ENCODE measurements at places on chromosomes 1 and 21.
A peak's percentile ranks its signal among the peaks of the same experiment; 100 is the strongest.

- no peak for DNase-seq
These were observed 17.9 kb upstream of the CENPF start for GRCh38 chr1:214584805-214585766.

- no peak for DNase-seq
These were observed 24.8 kb downstream of the DCAF8 start for GRCh38 chr1:160237558-160237957.

DNA sequence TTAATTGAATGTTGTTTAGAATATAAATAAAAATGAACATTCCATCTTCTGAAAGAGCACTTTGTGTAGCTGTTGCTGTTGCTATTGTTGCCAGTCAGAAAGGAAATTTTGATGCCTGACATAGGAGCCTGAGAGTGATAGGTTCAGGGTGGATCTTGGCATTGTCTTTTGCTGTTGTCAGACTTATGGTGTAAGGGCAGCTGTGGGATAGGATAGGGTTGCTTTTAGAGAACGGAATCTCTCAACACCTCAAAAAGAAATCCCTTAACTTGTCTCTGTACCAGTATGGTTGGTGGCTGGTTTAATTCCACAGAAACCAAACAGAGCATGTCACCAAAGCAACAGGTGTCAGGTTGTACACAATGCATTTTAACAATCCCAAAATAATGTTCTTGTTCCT lies 62.7 kb downstream of the ESRRG start:
- no peak for DNase-seq

- DNase-seq: no peak
These were observed 39.0 kb downstream of the SMYD2 start for GRCh38 chr1:214319938-214320337.

GRCh38 chr1:214364386-214364785 lies 83.4 kb downstream of the SMYD2 start:
- no peak for DNase-seq

DNA sequence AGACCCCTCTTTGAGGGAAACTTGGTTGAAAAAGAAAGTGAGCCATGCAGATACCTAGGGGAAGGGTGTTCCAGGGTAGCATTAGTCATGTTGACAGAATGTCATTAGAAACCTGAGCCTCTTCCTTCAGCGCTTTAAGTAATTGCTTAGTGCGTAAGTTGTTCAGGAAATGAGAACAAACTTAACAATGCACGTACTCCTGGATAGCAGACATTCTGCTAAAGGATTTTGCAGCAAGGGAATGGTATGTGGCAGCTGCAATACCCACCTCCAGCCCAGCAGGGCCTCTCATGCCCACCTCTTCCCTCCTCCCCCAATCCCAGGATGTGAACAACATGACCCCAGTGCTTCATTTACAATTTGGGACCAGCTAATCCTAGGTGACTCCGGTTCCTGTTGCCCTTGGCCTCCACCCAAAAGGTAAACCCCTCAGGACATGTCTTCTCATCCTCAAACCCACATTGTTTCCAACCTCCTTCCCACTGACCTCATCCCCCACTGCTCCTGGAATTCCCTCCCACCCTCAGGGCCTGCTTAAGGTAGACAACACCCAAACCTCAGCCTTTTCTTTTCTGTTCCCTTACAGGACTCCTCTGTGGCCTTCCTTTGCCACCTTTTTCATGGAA lies 98.0 kb upstream of the BCAR3 start:
- DNase-seq: no peak

- no peak for DNase-seq
These were observed 433.1 kb downstream of the CAMTA1 start for GRCh38 chr1:7218210-7218832.

DNA sequence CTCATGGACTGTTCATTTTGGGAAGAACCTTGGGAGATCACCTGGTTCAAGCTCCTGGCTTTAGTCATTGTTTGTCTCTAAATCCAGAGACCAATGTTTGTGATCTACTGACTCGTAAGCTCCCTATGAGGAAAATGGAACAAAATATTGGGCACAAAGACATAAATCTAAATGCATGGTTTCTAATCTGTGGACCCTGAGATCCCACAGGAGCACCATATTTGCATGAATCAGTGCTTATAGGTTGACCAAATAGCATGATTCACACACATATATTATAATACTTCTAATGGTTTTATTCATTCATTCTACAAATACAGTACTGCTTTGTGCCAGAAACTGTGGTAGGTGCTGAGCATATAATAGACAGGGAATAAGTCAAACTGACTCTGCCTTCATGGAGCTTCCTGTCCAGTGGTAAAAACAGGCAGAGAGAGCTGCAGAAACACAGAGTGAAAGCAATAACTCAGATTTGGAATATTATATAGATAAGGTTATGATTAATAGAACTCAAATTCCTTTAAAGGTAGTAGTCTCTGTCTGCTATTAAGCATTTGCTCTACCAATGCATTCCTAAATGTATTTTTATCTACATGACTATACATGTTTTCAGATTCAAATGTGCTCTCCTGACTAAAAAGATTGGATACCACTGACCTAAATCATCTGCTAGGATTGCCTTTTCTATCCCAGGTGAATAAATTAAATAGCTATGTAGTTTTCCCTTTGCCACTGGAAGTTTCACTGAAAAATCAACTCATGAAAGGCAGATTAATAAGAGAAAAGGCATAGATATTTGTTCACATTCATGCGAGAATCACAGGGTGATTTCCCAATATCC lies 198.6 kb upstream of the CAMK1G start:
- no peak for DNase-seq

GRCh38 chr1:172255223-172255560 lies 165.3 kb upstream of the C1orf105 start:
- DNase-seq: no peak

- DNase-seq: no peak
These were observed 2.7 kb downstream of the MAN1C1 start for GRCh38 chr1:25619101-25619890.

- DNase-seq: no peak
These were observed 116.3 kb downstream of the EPHB2 start for GRCh38 chr1:22826604-22827580.

- peak; percentile 80 for DNase-seq
These were observed 11.4 kb downstream of the FAM229A start for GRCh38 chr1:32350785-32351398.

DNA sequence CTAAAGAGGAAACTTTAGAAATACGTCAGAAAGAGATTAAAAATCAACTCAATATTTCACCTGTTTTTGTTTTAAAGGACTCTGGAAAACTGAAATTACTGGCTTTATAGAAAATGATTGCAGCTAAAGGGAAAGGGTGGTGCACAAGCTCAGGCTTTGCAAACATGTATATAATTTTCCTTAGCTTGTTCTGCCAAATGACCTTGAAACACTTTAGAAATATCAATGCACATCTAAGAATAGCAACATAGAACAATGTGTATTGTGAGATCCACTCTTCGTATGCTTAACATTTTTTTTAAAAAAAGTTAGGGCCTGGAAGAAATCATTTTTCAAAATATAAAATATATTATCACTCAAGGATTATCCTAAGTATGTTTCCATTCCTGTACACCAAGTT lies 143.9 kb downstream of the NTPCR start:
- no peak for DNase-seq

DNA sequence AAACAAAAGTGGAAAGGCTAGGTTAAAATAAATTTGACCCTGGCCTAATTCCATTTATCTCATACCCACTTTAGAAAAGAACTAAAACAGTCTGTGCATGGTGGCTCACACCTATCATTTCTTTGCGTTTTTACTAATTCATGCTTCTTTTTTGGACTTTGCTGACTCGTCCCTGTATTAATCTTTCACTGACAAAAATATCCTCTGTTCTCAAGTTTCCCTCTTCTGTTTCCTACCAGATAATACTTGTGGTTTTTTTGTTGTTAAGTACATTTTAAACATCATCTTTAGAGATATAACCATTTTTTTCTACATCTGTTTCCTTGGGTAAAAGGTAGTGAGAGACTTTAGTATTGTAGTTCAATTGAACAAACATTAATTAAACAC lies 11.5 kb downstream of the CNST start:
- no peak for DNase-seq

- DNase-seq: no peak
These were observed 22.8 kb upstream of the ABCA4 start for GRCh38 chr1:94143809-94144176.

GRCh38 chr1:110196917-110197765 lies 13.0 kb upstream of the KCNC4 start:
- DNase-seq: peak; percentile 34
